ENCODE measurements at places on chromosomes 2 and 18. TPM values are rescaled to one million over a fixed set of nuclear protein-coding genes. Genes with fewer than 3 reads are reported as not detected.

RAB27B gene
- total RNA-seq, result 17.6 TPM

- DNase-seq, result no peak
These were observed 57.3 kb downstream of the CCDC74A start for GRCh38 chr2:131584940-131585339.

ZC3H6 gene
- total RNA-seq, result 5.6 TPM

- DNase-seq, result no peak
These were observed 77.8 kb downstream of the ADAM23 start for GRCh38 chr2:206521115-206521514.

PLEKHA3 gene
- total RNA-seq, result 12.2 TPM
